ENCODE measurements at places on chromosomes 7 and 10.

DNA sequence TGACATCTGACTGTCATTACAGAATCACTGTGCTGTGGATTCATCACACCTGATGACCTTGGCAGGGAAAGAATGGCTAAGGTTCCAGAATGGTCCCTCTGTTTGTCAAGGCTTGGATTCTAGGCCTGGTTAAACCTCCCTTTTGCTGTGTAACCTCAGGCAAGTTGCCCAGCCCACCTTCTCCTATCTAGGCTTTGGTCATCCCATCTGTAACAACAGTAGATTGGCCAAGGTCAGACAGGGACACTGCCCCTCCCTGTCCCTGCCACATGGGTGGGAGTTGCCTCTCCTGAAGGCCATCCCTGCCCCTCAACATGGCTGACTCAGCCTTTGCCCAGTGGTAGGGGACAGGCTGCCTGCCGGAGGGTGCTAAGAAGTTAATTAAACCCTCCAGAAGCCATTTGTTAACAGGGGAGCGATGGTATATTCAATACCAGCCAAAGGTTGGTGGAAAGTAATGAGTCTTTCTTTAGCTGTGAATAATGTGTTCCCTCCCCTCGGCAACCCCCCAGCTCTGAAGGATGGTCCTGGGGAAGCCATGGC is 149.8 kb upstream of the PCBD1 start:
- DNase-seq, result no peak

- peak; percentile 79 for DNase-seq
Measured at GRCh38 chr10:121900443-121901174, 27.2 kb downstream of the ATE1 start.

GRCh38 chr10:99395750-99396445 is 34.5 kb downstream of the GOT1 start:
- DNase-seq, result no peak

- DNase-seq, result no peak
Measured at GRCh38 chr10:5282137-5282536, 82.6 kb upstream of the UCN3 start.

GRCh38 chr7:90580051-90580450 is 16.1 kb upstream of the CDK14 start:
- no peak for DNase-seq

- DNase-seq, result no peak
Measured at GRCh38 chr10:96840841-96841518, 8.9 kb downstream of the LCOR start.

- DNase-seq, result no peak
Measured at GRCh38 chr10:5830629-5831445, 17.6 kb upstream of the GDI2 start.

GRCh38 chr10:123527151-123527550 is 139.0 kb upstream of the GPR26 start:
- no peak for DNase-seq

DNA sequence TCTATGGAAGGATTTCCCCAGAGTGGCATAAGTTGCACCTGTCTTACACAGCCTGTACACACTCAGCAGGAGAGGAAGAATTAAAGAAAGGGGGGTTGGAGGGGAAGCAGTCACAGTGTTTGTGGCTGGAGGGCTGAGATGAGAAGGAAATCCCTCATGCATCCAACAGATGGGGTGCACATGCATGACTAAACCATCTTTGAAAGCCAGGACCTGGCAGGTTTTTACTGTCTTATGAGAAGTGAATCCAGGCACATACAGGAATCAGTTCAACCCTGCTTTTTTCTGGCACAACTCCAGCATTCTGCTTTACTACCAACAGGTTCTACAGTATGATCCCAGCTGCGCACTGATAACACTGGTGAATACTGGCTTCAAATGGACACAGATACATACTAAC is 107.7 kb downstream of the CACNA2D1 start:
- DNase-seq, result no peak

Measured in left renal cortex interstitium (tissue), 4 donors.